ENCODE measurements at places on chromosomes 13 and 19. TPM values are rescaled to one million over a fixed set of nuclear protein-coding genes. Genes with fewer than 3 reads are reported as not detected.

The ZNF763 gene
- 13.4 TPM for polyA plus RNA-seq

The NUP62 gene
- polyA plus RNA-seq: 61.9 TPM

The ELSPBP1 gene
- polyA plus RNA-seq: 0.25 TPM

The SHD gene
- 2.4 TPM for polyA plus RNA-seq

The THSD8 gene
- 5.4 TPM for polyA plus RNA-seq

All from left kidney (tissue), 8 donors.